Activated CD4-positive, alpha-beta T cell treated with anti-CD3 and anti-CD28 coated beads for 4 hours (primary cell): ENCODE measurements at places on chromosomes 3 and 15.

- DNase-seq, result no peak
Measured at GRCh38 chr15:98694161-98694560, 45.8 kb downstream of the IGF1R start.

GRCh38 chr3:79167651-79168416, 600.0 kb downstream of the ROBO1 start:
- DNase-seq, result no peak

GRCh38 chr15:66423149-66423548, 36.4 kb downstream of the MAP2K1 start:
- DNase-seq, result no peak

DNA sequence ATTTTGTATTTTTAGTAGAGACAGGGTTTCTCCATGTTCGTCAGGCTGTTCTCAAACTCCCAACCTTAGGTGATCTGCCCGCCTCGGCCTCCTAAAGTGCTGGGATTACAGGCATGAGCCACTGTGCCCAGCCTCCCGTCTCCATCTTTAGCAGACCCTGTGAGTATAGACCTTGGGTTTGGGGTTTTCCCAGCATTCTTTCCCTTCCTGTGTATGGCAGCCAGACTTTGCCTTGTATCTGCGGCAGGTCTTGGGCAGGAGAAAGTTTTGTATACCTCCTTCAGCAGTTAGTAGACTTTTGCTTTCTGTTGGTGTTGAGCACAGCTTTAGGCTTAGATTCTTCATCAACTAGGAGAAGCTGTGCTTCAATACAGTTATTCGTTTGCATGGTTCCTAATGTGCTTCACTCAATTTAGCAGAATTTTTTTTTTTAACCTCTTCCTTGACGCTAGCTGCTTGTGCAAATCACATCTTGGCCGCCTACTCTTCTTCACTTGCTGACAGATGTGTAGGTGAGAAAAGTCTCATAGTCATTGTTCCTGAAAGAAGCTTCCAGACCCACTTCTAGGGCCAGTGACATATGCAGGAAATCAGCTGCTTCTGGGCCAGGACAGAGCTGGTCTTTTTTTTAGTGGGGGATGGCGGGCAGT, 38.4 kb downstream of the MAP2K1 start:
- DNase-seq, result no peak

DNA sequence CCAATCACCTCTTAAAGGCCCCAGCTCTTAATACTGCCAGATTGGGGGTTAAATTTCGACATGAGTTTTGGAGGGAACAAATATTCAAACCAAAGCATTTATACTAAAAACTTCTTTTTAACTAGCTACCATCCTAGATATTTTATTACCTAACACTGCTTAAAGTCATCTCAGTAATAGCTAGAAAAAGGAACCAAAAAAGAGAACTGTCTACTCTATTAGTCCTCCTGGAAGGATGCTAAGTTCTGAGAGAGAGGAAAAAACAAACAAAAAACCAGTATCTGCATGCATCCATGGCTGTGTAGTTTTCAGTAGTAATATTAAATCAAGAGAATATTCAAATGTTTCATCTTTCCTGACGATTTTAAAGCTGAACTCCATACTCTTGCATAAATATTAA, 5.8 kb downstream of the CPOX start:
- DNase-seq, result no peak

DNA sequence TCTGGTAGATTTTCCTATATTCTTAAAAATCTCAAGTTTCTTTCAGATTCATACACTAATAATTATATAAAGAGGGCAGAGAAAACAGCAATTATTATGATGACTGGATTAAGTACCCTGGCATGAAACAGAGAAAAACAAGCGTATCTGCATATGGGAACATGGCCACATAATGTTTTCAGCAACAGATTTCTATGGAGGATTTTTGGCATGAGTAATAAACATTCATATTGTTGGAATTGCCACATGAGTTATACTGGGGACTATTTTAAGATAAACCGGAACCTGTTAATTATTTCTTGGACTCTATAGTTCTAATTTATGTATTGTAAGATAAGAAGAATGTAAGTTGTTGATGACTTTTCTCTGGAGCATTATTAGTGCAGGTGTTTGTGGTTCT, 112.7 kb downstream of the OXSM start:
- no peak for DNase-seq

DNA sequence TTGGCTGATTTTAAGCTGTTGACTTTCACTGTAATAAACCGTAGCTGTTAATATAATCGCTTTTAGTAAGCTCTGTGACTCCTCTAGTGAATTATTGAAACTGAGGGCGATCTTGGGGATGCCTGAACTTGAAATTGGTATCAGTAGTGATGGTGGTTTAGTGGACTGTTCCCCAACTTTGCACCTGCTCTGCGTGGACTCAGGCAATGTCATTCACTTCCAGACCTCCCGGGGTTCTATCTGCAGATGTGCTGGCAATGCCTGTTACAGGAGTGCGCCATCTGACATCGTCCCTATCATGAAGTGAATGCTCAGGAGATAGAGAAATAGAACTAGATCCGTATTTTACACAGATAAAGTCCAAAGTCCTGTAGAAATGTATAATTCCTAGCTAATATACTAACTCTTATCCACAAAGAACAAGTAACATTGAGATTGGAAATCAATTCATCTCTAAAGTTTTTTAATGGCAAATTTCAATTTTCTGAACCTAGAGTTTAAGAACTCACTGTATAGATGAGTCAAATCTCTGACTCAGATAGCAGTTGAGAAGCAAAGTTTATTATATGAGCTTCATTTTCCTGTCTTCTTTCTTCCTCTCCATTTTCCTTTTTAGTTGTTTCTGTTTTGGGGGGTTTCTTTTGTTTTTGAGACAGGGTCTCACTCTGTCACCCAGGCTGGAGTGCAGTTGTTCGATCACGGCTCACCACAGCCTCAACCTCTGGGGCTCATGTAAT, 51.8 kb downstream of the HEG1 start:
- no peak for DNase-seq

GRCh38 chr15:56987286-56987685, 68.8 kb downstream of the TCF12 start:
- DNase-seq, result no peak

GRCh38 chr15:83249030-83249343, 35.5 kb downstream of the BNC1 start:
- no peak for DNase-seq

- no peak for DNase-seq
Measured at GRCh38 chr15:45611305-45611704, 23.5 kb upstream of the SQOR start.

DNA sequence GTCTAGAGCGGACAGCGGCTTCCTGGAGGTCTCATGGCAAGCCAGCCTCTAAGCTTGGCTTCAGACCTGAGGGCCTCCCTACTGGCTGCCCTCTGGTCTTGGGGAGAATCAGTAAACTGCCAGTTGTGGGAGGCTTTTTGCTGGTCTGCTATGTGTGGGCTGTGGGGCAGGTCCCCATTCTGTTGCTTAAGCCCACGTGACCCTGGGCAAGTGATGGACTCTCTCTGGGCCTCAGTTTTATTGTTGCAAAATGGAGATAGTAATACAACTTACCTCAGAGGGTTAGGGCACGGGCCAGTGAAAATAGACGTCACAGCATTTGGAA, 61.7 kb downstream of the SLC6A6 start:
- DNase-seq, result no peak

- no peak for DNase-seq
Measured at GRCh38 chr3:189978753-189979152, 141.9 kb downstream of the P3H2 start.

GRCh38 chr3:6287088-6287875, 573.6 kb upstream of the GRM7 start:
- DNase-seq, result no peak

DNA sequence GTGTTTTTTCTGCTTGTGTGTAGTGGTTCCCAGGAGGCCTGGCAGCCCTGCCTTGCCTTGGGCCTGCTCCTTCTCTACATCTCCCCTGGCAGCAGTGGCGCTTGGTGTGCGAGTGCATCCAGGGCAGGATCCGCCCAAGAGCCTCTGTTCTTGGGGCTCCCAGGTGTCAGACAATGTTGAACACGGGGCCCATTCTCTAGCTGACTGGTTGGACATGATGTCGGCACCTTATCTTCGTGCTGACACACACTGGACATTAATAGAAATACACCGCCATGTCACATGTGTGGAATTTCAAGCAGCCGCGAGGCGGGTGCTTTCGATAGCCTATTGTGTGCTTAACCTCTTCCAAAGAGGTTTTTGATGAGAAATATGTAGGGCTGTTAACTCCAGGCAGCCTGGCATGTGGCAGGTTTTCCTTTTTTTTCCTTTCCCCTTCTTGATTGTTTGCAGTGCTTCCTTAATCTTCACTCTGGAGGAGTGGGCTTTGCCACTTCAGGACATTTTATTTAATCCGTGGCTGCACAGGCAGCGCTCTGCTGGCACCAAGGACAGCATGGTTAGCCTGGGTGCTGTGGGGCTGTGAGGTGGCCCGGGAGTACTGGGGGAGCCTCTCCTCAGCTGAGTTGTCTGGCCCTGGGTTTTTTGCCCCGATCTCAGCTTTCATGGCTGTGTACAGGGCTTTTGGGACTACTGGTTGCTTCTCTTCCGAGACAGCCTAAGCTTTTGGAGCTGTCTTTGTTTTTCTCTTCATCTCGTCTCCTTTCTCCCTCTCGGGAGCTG, 42.5 kb downstream of the CHCHD6 start:
- DNase-seq, result no peak

DNA sequence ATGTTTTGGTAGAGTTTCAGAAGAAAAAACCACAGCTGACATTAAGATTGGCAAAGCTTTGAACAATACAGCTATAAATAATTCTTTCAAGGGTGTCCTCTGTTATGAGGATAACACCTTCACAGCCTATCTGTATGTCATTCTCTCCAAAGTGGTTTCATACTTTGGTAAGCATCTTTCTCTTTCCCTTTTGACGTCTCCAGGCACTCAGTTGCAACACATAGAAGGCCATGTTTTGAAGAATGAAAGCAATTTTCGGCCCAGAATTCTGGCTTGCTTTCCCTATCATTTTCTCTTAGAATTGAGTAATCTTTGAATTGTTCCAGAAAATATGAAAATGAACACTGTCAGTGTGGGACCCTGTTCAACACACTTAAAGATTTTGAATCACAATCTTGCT, 200.0 kb upstream of the CBLB start:
- no peak for DNase-seq

DNA sequence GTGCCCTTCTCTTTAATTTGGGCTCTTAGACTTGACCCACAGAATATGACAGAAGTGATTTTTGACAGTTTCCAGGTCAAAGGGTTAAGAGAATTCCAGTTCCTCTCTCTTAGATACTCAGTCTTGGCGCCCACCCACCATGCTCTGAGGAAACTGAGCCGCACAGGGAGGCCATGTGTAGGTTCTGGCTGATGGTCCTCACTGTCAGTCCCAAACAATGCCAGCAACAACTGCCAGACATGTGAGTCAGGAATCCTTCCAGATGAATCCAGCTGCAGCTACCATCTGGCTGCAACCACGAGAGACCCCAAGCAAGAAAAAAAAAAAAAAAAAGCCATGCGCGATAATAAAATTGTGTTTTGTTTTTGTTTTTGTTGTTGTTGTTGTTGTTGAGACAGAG, 326.6 kb downstream of the MAGI1 start:
- DNase-seq, result no peak

GRCh38 chr3:163951397-163951987, 1126.8 kb downstream of the SI start:
- no peak for DNase-seq

DNA sequence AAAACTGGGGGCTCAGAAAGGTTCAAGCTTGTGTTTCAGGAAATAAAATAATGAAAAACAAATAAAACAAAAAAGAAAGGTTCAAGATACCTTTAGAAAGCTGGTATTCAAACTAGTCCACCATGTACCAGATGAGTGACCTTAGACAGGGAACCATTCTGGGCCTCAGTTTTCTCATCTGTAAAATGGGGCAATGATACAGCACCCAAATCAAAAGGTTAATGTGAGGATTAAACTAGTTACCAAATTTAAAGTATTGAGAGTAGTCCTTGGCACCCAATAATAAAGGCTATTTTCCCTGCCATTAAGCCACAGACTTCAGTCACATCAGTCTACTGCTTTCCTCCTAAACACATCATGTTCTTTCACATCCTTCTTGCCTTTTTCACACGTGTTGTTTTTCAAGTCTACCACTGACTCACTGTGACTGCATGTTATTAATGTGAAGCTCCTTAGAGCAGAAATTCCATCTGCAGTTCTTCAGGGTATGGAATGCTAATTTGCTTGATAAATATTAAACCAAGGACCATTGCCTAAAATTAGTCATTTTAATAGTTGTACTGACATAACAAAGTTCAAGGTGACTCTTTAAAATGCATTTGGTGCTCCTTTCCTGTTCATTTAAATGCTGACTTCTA, 19.9 kb downstream of the TAMM41 start:
- DNase-seq, result no peak

- no peak for DNase-seq
Measured at GRCh38 chr3:153246806-153247205, 84.8 kb downstream of the RAP2B start.

DNA sequence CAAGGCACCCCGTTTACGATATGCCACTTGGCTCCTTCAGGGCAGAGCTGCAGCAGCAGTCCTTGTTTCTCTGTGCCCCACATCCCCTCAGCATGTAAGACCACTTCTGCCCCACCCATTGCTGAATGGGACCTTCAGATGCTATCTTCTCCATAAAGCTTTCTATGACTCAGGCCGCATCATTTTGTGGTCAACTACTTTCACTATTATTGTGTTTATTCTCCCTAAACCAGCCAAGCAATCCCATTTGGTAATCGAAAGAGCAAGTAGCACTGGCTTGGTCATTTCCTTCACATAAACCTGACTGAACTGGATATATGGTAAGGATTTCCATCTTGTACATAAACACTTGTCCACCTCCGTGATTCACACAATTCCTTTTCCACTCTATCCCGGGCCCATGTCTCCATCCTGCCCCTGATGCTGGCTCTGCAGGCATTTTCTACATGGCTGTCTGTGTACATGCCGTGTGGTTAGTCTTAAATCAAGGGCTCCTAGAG, 25.7 kb downstream of the LIPC start:
- no peak for DNase-seq
